ENCODE measurements at places on chromosomes 2 and 18.

DNA sequence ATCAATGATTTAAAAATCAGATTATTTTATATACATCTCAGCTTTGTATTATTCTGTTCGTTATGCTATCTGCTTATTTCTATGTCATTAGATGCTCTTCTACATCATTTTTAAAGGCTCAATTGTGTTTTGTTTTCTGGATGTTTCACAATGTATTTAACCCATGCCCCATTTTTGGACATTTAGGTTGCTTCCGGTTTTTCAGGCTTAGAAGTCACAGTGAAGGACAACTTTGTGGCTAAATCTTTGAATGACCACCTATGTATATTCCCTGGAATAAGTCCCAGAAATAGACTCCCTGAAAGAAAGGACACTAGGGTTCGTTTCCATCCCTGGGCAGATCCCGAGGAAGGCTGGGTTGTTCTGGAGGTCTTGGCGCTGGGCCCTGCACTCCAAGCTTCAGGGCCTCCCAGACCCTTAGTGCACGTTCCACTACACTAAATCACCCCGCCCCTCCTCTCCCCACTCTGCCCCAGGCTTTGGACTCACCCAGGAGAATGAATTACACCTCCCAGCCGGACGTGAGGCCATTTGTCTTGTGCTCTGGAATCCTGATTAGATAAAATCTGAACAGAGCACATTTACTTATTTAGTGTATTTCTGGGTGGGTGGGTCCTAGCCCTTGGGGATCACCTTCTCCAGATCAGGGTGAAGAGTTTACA lies 188.2 kb downstream of the ZFP36L2 start:
- DNase-seq, result no peak

- no peak for DNase-seq
Measured at GRCh38 chr2:205270689-205271088, 411.6 kb upstream of the NRP2 start.

DNA sequence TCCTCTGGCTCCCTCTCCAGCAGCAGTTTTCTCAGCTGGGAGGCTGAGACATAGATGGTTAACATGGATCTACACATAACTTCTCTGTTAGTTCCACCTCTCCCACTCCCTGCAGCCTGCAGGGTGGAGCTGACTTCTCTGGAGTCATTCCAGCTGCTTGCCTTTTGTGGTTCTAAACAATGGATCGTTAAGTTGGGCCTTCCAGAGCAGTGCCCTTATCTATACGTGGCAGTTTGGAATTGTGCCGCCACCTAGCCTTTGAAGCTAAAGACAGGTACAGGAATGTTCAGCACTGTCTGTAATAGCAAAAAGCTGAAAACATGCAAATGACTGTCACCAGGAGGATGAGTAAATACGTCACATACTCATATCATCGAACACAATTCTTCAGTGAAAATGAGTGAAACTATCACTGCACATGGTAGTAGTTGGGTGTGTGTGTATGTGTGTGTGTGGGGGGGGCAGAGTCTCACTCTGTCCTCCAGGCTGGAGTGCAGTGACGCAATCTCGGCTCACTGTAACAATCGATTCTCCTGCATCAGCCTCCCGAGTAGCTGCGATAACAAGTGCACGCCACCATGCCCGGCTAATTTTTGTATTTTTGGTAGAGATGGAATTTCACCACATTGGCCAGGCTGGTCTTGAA lies 50.3 kb downstream of the SH2D6 start:
- DNase-seq, result peak; percentile 80

DNA sequence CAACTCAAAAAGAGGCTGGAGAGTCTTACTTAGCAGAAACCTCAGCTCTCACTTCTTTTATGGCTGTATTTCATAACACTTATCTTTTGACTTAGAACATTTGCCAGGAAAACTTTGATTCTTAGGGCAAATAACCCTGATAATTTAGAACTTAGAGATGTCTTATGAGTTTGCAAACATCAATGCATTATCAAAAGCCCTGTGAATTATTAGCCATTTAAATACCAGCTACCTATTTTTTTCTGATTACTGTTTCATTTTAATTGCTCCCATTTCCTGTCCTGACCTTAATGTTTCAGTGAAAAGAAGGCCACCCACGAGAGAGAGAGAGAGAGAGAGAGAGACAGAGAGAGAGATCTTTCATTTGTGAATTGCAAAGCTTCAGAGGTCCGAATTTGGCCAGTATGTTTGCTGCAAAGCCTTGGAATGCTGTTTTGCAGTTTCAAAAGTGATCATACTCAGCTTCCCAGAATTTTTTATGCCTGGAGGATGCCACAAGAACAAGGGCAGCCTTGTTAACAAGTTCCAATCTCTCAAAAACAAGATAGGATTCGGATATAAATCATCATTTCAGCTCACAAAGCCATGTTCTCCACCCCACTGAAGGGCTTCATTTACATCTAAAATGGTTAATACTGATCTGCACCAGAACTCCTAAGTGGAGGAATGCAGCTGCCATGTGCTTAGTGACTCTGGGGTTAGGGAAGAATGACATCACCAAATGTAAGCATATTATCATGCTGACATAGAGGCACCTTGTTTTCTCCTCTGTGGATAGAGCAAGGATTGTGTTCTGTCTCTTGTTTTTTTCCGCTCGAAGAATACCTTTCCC lies 478.2 kb downstream of the ARHGAP15 start:
- no peak for DNase-seq

DNA sequence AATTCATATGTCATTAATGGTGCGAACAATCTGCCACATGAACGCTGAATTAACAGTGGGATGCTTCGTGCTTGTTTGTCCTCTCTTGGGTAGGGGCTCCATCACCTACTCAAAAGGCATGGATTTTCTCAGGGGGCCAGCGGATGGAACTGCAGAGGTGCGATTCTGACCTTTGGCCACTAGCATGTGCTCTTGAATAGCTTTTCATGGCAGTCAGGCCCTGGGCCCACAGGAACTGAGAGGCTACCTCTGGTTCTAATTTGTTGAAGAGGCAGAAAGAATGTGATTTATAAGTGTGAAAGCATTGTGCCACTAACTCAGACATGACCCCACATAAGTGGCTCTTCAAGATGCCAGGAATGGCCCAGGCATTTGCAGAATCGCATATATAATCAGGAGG lies 283.2 kb downstream of the INSIG2 start:
- DNase-seq, result peak; percentile 3

DNA sequence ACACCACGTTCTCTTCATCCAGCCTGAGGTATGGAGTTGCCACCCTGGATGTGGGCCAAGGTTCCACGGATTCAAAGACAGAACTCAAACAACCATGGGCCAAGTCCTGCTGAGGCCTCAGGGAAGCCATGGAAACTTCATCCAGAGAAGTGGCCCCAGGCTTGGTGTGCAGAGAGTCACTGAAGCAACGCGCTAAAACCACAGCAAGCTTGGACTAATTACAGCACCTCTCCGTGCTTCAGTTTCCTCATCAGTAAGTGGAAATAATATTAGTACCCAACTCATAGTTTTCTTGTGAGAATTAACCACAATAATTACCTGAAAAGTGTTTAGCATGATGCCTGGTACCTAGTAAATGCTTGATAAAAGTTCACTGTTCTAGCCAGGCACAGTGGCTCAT lies 19.2 kb upstream of the AP1S3 start:
- no peak for DNase-seq

DNA sequence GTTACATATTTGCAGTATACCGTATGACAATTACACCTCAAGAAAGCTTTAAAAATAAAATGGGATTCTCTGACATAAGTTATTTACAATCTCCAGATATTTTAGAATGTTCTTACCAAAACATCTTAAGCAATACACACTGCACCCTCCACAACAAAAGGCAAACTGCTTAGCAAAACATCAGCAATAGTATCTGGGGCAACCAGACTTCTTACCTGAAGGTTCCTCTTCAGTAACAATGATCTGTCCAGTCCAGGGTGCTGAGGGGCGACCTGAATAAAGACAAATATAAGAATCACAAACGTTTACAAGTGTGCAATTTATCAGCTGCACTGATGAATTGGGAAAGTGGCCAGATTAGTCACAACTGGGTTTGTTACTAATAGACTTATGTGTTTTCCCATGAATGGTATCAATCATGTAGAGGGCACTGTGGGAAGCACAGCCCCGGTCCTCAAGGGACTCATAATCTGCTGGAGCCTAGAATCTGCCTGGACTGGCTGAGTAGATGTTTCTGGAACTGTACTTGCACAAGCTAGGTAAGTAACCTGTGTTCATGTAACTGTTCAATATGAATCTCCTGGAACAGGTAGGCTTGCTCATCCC lies 70.7 kb downstream of the MYOM1 start:
- peak; percentile 11 for DNase-seq

DNA sequence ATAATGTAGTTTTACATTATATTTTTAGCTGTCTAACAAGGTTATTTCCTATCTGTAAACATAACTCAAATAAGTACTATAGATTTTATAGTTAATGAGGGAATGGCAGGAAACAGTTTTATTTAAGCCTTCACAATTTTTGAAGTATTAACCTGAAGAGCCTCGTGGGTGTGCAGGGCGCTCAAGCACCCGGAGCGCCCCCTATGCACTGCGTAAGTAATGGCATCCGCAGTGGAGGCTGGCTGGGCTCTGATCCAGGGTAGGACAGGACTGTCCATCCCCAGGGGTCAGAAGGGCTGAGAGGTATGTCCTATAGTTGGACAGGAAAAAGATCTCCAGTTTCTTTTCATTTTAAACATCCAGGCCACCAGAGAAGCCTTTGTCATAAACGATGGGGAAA lies 8.2 kb upstream of the GBX2 start:
- DNase-seq, result no peak

- no peak for DNase-seq
Measured at GRCh38 chr2:159126432-159127022, 158.1 kb downstream of the TANC1 start.

- no peak for DNase-seq
Measured at GRCh38 chr2:56089931-56090330, 93.9 kb upstream of the CCDC85A start.

- DNase-seq, result no peak
Measured at GRCh38 chr2:105951384-105951694, 206.6 kb downstream of the NCK2 start.

Measured in NCI-H526 treated with DMSO at 0.1 percent for 48 hours (cell line).